Esophagus mucosa (tissue), 1 donor: ENCODE measurements at places on chromosomes 5 and 9. TPM values are rescaled to one million over a fixed set of nuclear protein-coding genes. Genes with fewer than 3 reads are reported as not detected.

GRCh38 chr5:10262121-10262774, 12.2 kb downstream of the CCT5 start:
- no peak for ATAC-seq

GRCh38 chr9:109317311-109317978, 3.4 kb downstream of the EPB41L4B start:
- no peak for ATAC-seq

ARSI gene
- 1.7 TPM for total RNA-seq

LIFR gene
- total RNA-seq, result 6.9 TPM

DNA sequence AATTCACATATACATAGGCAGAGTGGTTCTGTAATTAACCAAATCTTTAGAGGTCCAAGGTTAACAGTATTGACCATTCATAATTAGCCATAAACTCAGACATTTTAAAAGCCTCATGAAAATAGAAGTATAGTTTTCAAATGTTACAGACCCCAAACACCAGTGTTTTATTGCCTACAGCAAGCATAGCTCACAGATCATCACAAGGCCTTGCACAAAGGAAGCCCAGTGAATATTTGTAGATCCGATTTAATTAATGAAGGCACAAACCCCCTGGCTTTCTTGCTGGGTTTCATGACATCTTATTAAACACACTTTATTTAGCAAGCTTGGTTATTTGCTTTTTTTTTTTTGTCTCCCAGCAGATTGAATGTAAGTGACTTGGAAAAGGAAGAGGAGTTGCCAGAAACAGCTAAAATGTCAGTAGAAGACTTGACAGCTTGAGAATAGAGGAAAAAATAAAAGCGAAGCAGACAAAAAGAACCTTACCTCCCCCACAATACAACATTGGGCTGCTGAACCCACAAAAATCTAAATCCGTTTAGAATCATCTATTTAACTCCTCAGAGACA, 283.9 kb upstream of the TNC start:
- no peak for ATAC-seq

RANBP17 gene
- 0.56 TPM for total RNA-seq

DNA sequence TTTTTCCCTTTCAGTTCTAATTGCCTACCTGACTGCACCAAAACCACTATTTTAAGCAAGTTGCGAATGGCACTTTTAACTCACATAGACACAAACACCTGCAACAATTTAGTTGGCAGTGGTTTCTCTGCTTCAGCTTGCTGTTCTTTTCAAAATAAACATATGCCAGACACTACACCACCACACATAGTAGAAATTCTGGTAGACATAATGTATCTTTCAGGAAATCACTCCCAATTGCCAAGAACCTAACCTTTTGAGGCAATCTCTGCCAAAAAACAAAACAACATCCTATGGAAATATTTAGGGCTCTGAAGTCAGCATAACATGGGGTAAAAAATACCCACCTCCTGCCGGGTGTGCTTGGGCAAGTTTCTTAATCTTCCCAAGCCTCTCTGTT, 27.7 kb downstream of the GLIS3 start:
- no peak for ATAC-seq

DNA sequence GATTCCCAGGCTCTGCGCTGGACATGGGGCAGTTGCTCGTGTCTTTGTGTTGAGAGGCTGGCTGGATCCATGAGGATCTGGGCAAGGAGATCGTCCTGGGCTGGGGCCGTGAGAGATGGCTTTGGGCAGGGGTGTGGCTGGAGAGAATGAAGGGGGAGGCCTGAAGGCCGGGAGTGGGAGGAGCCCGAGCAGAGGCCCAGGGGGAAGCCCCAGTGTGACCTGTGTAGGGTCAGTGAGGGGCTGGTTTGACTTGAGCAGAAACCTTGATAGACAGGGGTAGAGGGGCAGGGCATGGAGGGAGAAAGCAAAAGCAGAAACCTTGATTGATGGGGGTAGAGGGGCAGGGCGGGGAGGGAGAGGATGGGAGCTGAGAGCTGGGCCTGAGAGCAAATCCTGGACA, 54.4 kb upstream of the ASS1 start:
- ATAC-seq, result no peak

DNA sequence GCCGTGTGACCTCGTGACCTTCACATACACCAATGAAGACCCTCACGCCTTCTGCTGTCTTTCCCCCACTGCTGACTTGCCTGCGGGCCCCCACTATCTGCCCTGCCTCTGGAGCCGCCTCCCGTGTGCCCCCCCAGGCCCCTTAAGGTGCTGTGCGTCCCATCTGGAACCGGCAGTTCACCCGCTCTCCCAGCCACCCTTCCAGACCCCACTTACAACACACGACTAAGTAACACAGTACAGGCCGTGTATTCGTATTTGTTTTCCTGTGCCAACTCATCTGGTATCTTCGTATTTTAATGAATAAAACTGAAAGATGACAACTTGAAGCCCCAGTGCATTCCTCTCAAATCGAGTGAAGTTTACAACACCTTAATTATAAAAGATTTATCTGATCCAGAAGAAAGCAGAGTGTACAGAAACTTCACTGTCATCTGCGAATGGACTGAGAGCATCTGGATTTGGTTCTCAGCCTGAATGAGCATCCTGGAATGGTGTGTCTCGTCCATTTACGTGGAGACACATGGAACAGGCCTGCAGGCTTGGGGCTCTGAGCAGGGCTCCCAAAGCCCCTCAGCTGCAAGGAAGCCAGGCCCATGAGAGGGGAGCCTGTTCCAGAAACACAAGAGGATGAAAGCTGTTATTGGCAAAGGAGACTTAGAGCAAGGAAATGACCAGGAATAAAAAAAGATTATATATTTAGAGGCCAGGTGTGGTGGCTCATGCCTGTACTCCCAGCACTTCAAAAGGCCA, 21.9 kb upstream of the TERT start:
- ATAC-seq, result no peak

- no peak for ATAC-seq
Observed at GRCh38 chr9:68955330-68955729, 58.6 kb downstream of the PRKACG start.

DNA sequence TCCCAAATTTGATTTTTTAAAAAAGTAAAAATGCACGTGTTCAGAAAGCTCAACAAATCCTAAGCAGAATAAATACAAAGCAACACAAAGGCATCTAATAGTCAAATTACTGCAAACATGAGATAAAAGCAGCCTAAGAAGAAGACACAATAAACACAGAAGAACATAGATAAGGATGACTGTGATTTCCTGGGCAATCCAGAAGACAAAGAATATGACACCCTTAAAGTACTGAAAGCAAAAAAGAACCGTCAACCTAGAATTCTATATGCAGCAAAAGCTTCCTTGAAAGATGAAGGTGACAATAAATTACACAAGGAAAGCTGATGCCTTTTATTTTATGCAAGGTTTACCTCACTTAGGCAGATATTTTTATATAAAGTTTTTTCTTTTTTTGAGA, 58.2 kb downstream of the NACC2 start:
- no peak for ATAC-seq
